NCI-H1694 treated with DMSO at 0.1 percent for 48 hours (cell line): ENCODE measurements at places on chromosomes 2 and 18.

DNA sequence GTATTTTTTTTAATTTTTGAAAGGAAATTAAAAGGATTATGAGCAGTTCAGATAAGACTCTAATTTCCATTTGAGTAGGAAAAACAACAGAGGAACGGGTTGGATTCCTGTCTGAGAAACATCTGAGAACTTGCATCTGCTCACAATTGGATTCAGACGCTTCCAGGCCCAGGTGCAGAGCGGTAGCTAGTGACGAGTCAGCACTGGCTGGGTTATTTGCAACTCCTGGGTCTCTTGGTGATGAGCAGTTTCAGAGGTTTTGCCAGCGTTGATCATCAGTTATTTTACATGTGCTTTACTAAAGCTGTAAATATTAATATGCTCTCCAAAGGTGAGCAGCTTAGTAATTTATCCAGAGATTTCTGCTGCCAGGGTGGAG, 39.1 kb upstream of the B3GNT7 start:
- DNase-seq, result no peak

- DNase-seq, result no peak
Measured at GRCh38 chr2:10336283-10336682, 33.6 kb downstream of the HPCAL1 start.

GRCh38 chr2:70553334-70553583, 367 bp downstream of the TGFA start:
- DNase-seq, result no peak

- no peak for DNase-seq
Measured at GRCh38 chr2:103960951-103961350, 893.0 kb upstream of the POU3F3 start.

GRCh38 chr2:231425811-231426703, 30.5 kb downstream of the B3GNT7 start:
- DNase-seq, result no peak

DNA sequence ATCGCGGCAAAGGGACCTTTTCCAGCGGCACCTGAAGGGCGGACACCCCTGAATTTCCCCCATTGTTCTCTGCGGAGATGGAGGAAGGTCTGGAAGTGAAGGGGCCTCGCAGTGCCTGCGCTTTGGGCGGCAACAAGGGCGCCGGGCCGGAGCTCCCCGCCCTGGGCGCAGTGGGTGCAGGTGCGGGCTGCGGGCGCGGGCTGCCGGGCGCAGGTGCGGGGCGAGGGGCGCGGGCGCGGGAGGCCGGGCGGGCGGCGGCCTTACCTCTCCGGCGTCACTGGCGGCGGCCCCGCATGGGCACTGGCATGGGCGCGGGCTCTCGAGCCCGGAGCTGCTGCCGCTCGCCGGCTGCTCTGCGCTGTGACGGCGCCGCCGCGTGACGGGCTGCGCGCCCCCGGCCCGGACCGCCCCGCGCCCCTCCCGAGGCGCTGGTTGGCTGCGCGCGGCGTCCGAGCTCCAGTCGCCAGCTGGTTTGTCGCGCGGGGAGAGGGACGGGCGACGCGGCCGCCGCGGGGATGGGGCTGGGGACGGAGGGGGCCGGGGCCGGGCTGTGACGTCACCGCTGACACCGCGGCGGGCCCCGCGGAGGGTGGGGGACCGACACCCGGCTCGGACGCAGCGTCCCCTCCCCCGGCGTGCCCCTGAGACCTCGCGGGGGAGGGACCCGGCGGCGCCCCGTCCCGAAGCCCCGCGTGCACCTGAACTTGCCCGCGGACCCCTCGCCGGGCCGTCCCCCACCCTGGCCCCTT, at the start of gene KIF1A:
TSS of gene KIF1A (minus strand) at position 362 of the 749 bp plus-strand sequence. CDS start 22,467 bp downstream, outside the sequence.
- peak; percentile 57 for DNase-seq

DNA sequence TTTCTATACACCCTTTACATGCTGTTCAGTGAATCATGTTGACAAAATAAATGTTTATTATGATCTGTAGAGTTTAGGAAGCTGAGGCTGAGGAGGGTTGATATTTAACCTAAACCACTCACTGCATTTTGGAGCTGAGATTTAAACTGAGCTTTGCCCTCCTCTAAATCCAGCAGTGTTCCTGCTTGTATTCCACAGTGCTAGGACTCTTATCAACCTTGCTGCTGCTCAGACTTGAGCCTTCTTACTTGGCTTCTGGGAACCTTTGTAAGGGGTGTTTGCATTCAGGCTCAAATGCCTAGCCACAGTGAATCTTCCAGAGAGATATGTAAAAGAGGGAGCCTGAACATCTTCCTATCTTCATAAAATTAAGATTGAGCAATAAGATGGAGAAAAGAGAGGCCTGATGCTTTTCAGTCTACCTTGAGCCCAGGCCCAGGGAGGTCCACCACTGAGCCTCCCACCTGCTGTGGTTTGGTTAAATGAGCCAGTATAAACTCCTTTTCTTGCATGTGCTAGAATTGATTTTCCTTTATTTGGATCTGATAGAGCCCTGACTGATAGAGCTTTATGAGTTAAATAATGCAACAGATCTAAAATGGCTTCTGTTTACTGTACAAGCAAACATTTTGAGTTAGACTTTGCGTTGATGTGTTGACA, 149.7 kb downstream of the GULP1 start:
- no peak for DNase-seq

DNA sequence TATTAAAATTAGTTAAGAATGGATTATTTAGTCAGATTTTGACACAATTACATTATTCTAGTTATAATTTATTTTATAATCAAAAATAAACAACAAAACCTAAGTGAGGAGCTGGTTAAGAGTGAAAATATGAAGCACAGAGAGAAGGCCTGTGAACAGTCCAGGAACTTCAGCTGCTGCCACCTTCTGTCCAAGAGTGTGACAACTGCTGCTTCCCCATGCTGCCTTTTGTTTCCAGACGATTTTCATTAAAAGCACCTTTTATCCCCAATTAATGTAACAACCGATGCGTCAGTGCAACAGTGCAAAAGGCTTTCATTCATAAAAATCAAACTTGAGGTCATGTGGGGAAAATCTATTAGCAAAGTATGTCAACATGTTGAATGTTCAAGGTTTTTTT, 363.6 kb downstream of the CTNNA2 start:
- peak; percentile 22 for DNase-seq

- DNase-seq, result no peak
Measured at GRCh38 chr2:76050196-76050595, 339.5 kb upstream of the GCFC2 start.
